ENCODE measurements at places on chromosomes 13 and 19. TPM values are rescaled to one million over a fixed set of nuclear protein-coding genes. Genes with fewer than 3 reads are reported as not detected.

GPR180 gene
- 17.6 TPM for total RNA-seq

GRIN3B gene
- 0.80 TPM for total RNA-seq

IZUMO4 gene
- total RNA-seq, result 0.50 TPM

ONECUT3 gene
- total RNA-seq, result not detected

Data from thoracic aorta endothelial cell (primary cell).